NCI-H1436 treated with DMSO at 0.1 percent for 48 hours (cell line): ENCODE measurements at places on chromosomes 7 and 10.

- no peak for DNase-seq
These were observed 146.7 kb upstream of the TMEM196 start for GRCh38 chr7:19920166-19920565.

DNA sequence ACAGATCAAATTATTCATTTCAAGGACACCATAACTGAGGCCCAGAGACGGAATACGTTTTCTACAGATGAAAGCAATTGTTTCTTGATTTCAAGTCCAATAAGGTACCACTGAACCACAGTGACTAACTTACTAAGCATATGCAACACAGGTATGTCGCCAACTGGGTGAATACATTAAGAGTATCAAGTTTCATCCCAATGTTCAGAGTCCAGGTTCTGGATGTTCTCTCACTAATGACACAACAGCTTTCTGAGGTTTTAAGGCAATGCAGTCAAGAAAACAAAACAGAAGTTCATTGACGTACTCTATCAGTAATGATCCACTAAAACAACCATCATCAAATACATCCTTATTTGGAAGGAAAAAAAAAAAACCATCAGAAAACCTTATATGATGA, 35.8 kb downstream of the NSUN6 start:
- no peak for DNase-seq

DNA sequence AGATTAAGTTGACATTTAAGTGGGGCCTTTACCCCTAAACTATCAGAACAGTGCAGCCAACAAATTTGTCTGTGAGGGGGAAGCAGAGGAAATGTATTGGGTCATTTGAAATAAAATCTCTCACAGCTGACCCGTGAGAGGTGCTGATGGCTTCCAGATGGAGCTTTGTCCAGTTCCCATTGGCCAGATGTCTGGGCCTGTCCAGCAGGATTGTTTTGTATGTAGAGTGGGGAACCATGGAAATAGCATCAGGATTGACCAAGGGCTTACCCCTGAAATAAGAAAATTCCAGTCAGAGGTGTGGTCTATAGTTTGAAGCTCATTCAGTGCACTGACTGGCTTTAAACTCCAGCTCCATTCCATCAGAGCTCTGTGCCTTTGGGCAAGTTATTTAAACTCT, 50.6 kb downstream of the INHBA start:
- no peak for DNase-seq

- DNase-seq = no peak
These were observed 170.4 kb downstream of the ARID5B start for GRCh38 chr10:62071846-62072281.

GRCh38 chr7:80379034-80379982, 132.6 kb downstream of the GNAT3 start:
- no peak for DNase-seq

DNA sequence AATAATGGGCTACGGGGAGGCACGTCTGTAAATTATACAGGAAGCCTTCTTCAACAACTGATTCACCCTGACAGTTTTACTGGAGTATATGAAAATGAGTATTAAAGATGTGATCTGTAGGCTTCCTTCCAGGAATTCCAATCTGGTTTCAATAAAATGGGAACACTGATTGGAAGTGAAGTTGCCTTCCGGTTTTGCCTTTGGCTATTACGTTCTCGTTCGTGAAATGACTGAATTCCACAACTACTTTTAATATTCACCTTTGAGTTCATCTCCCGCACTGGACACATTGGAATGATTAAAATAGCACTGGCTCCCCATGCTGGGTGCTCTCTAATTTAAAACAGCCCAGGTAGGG, 350.1 kb upstream of the MKI67 start:
- no peak for DNase-seq
